ENCODE measurements at places on chromosomes 2 and 18. TPM values are rescaled to one million over a fixed set of nuclear protein-coding genes. Genes with fewer than 3 reads are reported as not detected.

GRCh38 chr2:101112772-101113157 lies 38.4 kb downstream of the TBC1D8 start:
- DNase-seq: no peak

DNA sequence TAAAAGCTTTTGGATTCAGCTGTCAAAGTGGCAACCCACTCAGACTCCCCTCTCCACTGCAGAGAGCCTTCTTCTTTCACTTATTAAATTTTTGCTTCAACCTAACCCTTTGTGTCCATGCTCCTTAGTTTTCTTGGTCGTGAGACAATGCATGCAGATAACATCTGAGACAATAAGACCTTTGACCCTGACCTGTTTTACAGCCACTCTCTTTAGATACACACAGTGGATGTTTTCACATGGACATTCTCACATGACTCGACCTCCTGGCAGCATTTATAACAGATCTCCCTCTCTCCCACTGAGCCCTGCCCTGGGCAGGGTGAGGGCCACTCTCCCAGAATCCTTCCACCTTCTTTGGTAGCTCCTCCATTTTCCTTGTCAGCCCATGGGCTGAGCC lies 30.4 kb upstream of the IL36G start:
- DNase-seq: no peak

GRCh38 chr18:24762511-24762910 lies 302.1 kb downstream of the HRH4 start:
- no peak for DNase-seq

GRCh38 chr18:28736223-28736622 lies 559.3 kb upstream of the CDH2 start:
- no peak for DNase-seq

- DNase-seq: no peak
These were observed 548.5 kb downstream of the SLC4A3 start for GRCh38 chr2:220175967-220176366.

DNA sequence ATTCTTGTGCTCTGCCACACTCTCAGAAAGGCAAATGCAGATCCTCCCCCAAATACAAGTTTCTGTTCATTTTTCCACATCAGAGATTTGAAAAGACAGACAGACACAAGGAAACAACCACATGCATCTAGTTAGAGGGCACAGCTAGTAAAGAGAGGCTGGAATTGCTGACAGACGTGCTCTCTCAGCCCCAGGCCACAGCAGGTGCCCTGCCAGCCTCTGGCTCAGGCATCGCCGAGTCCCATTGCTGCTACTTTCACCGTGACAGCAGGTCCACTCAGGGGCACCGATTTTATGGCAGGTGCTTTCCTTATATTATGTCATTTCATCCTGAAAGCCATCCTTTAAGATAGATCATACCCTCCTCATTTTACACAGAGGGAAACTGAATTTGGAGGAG lies 507.5 kb downstream of the EIPR1 start:
- no peak for DNase-seq

- DNase-seq: no peak
These were observed 109.0 kb upstream of the CELF4 start for GRCh38 chr18:37674570-37674969.

- no peak for DNase-seq
These were observed 76.6 kb upstream of the UGP2 start for GRCh38 chr2:63765117-63765516.

- DNase-seq: no peak
These were observed 8.6 kb upstream of the TMEM163 start for GRCh38 chr2:134727385-134727784.

- DNase-seq: peak; percentile 21
These were observed 110.7 kb downstream of the INO80D start for GRCh38 chr2:205975082-205975949.

GRCh38 chr2:150012986-150013385 lies 425.4 kb upstream of the MMADHC start:
- DNase-seq: no peak

- no peak for DNase-seq
These were observed 25.0 kb downstream of the CCDC102B start for GRCh38 chr18:68822926-68823325.

DNA sequence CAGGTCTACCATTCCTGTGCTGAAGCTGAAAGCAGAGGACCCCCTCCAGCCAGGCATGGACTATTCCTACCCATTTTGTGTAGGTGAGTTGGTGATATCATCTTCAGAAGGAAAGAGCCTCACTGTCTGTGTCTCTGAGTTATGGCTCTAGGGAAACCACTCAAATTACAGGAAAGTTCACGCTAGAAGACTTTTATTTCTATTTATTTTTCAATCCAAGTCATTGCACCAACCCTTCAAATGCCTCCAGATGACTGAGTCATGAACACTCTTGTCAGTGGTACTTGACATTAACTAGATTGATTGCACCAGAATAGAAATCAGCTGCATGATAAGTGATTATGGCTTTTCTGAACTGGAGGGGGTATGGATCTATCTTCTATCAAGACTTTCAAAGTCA lies 338.4 kb downstream of the MBD2 start:
- no peak for DNase-seq

GRCh38 chr2:156562124-156562523 lies 125.9 kb downstream of the GPD2 start:
- no peak for DNase-seq

DNA sequence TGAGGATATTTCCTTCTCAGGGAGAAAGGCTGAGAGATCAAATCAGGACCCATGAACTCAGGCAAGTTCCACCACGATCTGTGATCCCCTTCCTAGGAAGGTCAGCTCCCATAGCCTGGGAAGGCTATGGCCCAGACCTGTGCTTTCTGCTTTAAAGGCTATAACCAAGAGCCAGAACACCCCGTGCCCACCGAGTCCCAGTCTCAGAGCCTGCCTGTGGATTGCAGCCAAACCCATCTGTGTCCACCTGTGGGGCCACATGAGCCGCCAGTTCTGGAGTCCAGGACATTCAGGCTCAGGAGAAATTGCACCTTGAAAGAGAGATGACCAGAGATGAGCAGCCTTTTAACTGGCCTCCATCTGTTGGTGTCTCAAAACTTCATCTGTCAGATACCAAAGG lies 46.9 kb downstream of the MAL start:
- peak; percentile 37 for DNase-seq

The SCYGR4 gene
- not detected for total RNA-seq
